ENCODE measurements at places on chromosomes 12 and 14.

DNA sequence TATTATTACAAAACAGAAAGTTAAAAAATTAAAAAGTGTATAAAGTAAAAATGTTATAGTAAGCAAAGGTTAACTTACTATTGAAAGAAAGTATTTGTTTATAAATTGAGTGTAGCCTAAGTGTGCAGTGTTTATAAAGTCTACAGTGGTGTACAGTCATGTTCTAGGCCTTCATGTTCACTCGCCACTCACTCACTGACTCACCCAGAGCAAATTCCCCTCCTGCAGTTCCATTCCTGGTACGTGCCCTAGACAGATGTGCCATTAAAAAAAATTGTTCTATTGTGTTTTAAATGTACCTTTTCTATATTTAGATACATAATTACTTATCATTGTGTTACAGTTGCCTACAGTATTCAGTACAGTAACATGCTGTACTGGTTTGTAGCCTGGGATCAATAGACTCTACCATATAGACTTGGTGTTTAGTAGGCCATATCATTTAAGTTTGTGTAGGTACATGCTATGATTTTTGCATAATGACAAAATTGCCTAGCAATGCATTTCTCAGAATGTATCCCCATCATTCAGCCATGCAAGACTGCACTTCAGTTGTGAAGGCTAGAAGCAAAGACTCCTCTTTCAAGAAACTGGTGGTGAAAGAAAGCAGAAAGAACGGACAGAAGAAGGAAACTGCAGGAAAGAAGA, 100.6 kb downstream of the DACT1 start:
- DNase-seq, result peak; percentile 99

GRCh38 chr12:28776913-28777422, 372.1 kb upstream of the FAR2 start:
- no peak for DNase-seq

DNA sequence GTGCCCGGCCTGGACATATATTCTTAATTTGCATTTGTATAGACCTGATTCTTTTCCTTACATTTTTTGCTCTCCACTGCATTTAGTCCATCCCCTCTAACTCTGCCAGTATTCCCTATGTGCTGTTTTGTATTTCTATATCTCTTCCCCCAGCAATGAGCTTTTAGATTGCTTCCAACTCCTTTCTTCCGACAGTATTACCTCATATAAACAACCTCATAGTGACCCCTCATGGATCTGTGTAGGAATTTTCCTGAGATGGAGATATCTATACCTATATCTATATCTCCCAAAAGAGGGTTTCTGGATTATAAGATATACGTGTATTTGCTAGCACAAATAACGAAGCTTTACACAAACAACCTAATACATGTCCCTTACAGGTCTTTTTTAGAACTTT, 161.9 kb downstream of the CRADD start:
- DNase-seq, result peak; percentile 35

GRCh38 chr12:56299308-56299852, 750 bp downstream of the CS start:
- peak; percentile 30 for DNase-seq

GRCh38 chr12:80713419-80713818, 3.3 kb upstream of the MYF5 start:
- no peak for DNase-seq

GRCh38 chr14:69532561-69533340, 41.9 kb downstream of the CCDC177 start:
- peak; percentile 65 for DNase-seq

DNA sequence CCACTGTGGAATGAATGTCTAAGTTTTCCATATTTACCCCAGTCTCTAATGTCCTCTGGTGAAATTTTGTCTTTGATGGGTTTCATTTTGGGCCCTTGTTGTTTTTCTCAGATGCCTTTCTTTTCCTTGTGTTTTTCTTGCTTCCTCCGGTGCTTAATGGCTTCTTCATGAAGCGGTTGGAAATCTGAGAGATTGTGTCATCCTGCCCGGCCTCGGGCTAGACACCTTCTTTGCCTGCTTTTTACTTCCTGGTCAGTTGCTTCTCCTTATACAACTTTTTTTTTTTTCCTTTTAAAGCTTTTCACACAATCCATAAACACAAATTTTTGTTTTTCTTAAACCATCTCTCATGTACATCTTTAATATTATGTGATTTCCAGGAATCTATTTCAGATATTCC, 7.1 kb downstream of the ETV6 start:
- DNase-seq, result no peak

DNA sequence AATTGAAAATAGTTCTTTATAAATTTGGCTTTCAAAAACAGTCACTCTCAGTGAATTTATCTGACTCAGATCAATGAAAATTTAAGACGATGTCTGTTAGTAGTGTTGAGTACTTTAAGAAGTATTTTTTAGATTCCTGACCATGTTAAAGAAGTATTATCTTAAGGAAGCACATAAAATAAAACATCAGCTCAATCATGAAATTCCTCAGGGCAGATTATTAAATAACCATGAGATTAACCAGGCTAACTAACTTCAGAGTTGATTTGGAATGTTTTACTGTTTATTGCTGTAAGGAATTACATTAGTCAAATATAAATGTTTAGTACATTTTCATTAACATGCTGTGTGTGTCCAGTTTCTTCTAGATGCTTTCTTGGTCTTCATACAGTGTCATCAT, 160.2 kb downstream of the PELI2 start:
- no peak for DNase-seq

- DNase-seq, result peak; percentile 34
Measured at GRCh38 chr12:83980398-83980797, 932.2 kb downstream of the SLC6A15 start.

- peak; percentile 27 for DNase-seq
Measured at GRCh38 chr14:100278702-100279101, 27.5 kb downstream of the SLC25A29 start.

DNA sequence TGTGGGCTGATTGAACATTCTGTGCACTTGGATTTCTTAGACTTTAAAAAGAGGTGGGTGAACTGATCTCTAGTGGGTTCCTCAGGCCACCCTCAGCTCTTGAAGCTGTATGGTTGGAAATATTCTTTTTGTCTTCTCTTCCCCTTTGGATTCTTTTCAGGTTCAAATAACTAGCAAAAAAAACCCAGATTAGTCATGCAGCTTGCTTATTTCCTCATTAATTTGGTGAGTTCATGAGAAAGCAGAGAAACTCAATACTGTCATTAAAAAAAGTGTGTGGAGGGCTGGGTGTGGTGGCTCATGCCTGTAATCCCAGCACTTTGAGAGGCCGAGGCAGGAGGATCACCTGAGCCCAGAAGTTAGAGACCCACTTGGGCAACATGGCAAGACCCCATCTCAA, 183.4 kb downstream of the ESR2 start:
- peak; percentile 15 for DNase-seq

- DNase-seq, result no peak
Measured at GRCh38 chr14:40318211-40318719, 886.0 kb upstream of the FBXO33 start.

- peak; percentile 21 for DNase-seq
Measured at GRCh38 chr12:93376436-93377251, 1.1 kb upstream of the NUDT4 start.

DNA sequence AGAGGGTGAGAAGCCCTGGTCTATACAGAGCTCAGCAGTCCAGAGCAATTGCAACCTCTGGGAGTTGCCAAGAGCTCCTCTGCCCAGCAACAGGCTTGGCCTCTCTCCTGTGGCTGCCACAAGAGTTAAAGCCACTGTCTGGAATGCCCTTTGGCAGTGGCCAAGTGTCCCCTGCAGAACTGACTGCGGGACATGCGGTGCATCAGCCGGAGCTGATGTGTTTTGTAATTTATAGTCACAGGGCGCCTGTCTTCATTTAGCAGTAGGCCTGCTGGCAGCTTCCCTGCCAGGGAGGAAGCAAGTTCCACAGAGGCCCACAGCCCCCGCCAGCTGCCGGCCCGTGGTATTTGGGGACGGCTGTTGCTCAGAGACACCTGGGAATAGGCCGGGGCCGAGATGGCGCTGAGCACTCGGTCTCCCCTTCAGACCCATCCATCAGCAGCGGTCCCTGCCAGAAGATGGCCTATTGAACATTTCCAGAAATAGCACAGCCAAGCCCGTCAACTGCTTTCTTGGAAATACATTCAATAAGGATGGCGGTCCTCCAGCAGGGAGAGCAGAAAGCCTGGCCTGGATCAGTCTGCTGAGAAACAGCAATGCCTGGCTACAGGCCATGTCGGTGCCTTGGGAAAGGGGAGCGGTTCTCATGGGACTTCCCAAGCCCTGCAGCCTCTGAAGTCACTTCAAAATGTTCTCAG, 217.4 kb downstream of the CRADD start:
- DNase-seq, result no peak

- DNase-seq, result no peak
Measured at GRCh38 chr12:108773798-108774788, 42.8 kb upstream of the CORO1C start.

DNA sequence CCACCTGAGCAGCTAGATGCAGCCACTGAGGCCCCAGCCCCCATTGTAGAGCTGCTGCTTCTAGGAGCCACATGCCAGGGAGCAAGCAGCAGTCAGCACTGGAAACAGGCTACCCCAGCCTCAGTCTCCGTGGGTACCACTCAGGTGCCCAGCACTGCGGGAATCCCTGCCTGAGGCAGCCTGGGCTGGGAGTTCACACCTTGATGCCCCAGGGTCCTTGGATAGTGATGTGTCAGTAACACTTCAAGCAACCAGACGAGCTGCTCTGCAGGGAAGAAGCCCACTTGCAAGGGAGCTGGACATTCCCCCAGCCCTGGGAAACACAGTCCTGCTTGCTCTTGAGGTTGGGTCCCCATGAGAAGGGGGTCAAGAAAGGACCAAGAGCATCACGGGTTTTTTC, 90.7 kb downstream of the ZFP36L1 start:
- DNase-seq, result no peak

GRCh38 chr14:34164162-34164864, 213.4 kb upstream of the EGLN3 start:
- DNase-seq, result no peak

DNA sequence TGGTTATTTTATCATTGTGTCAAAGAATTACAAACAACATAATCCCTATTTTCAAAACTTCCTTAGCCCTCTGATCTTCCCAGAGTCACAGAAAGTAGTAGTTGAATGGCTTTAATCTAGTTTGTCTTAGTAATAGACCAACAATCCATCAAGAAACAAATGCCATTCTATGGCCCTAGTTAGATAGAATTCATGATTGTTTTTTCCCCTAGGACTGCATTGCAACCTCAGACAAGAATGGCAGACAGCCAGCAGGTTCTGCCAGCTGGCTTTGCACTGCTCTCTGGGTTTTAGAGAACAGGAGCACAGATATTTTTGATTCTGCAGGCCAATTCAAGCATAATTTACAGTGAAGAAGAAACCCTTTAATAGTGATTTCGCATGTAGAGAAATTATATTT, 33.8 kb downstream of the SYT1 start:
- no peak for DNase-seq

- DNase-seq, result peak; percentile 49
Measured at GRCh38 chr12:53219292-53219955, 12.4 kb upstream of the ITGB7 start.

GRCh38 chr12:42315108-42315507, 10.8 kb downstream of the ZCRB1 start:
- DNase-seq, result no peak

DNA sequence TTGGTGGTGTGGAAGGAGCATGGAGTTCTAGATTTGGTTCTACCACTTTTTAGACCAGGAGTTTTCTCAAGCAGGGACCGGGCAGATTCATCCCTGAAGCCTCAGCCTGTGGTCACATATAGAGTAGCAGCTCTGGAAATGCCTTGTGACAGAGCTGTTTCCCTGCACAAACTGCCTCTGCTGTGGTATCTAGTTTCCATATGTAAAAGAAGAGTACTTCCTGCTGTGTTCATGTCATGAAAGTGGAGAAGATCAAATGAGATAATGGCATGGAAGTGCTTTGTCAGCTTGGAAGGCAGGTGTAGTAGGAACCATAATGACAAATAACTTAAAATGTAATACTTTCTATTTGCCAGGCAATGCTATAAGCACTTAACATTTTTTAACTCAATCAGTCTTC, 26.1 kb downstream of the OTUB2 start:
- no peak for DNase-seq

DNA sequence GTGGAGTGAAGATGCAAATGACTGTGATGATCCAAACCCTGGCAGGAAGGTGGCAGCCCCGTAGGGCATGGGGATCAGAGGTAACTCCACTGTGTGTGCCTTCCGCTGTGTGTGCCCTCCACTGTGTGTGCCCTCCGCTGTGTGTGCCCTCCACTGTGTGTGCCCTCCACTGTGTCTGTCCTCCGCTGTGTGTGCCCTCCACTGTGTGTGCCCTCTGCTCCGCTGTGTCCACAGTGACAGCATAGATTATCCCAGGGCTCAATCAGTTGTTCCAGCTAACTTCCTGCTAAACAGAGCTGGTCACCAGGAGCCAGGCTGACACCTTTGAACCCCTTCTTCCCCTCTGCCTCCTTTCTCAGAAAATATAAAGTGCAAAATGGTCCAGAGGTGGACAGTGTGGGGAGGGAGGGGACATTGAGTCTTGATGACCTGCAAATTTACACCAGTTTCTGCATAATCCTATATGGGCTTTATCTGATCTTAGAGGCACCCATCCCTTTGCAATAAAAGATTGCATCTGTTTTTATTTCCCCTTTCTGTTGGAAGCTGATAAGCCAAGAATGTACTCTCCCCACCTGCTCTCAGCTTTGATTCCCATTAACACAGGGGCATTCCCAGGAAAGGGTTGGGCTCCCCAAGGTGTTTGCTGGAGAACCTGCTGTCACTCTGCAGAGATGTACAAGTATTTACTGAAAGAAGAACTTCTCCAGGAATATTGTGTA, 21.6 kb upstream of the HNF1A start:
- no peak for DNase-seq

- peak; percentile 52 for DNase-seq
Measured at GRCh38 chr14:89673512-89674225, 256.6 kb upstream of the FOXN3 start.

GRCh38 chr12:57203201-57203600, 13.4 kb upstream of the NXPH4 start:
- DNase-seq, result no peak

DNA sequence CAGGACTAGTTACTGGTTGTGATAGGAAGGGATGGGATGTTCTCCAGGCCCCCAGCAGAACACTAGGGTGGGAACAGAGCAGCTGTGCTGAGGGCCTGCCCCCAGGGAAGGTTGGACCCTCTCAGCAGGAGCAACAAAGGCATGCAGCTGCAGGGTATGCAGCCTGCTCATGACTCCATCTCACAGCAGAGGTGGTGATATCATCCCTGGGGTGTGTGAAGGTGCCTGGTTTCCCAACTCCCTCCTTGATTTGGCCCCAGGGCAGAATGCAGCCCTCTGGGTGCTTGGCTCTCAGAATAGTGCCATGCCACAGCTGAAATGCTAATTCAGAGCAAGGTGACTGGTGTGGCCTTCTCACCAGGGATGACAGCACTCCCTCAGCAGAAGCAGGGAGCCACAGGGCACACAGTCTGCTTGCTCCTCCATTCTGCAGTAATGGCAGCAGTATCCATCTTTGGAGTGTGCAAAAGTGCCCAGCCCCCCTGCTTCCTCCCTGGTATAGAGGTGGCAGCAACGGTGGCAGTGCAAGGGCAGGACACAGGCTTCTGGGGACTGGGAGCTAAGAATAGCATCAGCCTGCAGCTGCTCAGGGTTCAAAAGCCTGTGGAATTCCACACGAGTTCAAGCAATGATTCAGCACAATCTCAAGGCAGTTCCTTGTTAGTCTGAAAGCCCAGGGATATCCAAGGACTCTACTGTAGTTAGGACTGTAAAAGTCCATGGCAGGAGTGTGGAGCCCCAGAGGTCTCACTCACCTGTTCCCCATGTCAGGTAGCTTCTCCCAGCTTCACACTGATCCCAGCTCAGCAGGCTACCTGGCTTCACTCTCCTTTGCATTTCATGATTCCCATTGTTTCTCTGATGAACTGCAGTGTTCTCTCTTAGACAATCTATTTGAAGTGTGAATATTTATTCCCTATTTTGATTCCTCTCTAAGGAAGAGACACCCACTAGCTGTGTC, 298.1 kb upstream of the FOXG1 start:
- DNase-seq, result no peak

Data from PC-3 (cell line).